Activated gamma-delta T cell treated with anti-CD3 and anti-CD28 coated beads, Interleukin-2, amount 50 U/mL, for 16 hours (primary cell): ENCODE measurements at places on chromosomes 2 and 18.

- DNase-seq, result no peak
Measured at GRCh38 chr18:50805732-50806131, 14.1 kb downstream of the MRO start.

GRCh38 chr2:120456867-120457266 is 110.9 kb downstream of the INHBB start:
- DNase-seq, result no peak

DNA sequence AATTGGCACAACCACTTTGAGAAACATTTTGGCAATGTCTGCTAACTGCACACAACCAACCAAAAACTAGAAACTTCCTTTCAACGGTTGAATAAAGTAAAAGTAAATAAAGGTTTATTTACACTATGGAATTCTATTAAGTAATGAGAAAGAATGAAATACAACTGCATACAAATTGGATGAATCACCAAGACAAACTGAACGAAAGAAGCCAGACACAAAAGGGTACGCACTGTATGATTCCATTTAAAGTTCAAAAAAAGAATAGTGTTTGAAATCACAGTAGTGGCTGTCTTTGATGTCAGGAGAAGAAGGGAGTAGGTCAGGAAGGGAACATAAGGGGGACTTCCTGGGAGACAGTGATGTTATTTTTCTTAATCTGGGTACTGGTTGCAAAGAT is 46.5 kb upstream of the SULT1C3 start:
- DNase-seq, result no peak

DNA sequence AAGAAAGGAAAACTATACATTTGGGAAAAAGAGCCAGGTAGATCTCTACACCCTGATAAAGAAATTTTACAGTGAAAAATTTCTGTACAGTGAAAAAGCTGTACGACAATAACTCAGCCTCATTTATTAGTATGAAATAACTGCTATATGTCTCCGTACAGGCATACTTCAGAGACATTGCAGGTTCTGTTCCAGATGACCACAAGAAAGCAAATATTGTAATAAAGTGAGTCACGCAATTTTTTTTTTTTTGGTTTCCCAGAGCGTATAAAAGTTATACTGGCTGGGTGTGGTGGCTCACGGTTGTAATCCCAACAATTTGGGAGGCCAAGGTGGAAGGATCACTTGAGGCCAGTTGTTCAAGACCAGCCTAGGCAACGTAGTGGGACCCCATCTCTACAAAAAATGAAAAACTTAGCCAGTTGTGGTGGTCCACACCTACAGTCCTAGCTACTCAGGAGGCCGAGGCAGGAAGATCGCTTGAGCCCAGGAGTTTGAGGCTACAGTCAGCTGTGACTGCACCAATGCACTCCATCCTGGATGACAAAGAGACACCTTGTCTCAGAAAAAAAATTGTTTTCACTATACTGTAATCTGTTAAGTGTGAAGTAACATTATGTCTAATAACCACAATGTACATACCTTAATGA is 28.2 kb upstream of the AMMECR1L start:
- no peak for DNase-seq

DNA sequence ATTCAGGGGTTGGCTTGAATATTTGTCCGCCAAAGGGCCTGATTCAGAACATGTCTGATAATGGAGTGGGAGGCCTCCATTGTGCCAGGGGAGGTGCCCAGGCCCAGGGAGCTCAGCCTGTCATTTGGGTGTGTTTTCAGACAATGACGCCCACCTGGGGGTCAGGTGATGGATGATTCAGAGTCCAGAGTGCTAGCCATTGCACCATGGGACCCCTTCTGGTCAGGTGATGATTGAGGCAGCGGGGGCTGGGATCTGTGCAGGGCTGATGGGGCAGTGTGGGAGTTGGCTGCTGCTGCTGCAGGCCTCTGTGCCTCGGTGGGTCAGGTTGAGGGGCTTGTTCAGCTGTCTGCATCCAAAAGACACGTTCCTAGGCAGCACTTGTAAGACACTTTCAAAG is 8.3 kb upstream of the ARHGEF4 start:
- no peak for DNase-seq

GRCh38 chr18:71437511-71437910 is 1106.6 kb downstream of the CBLN2 start:
- DNase-seq, result no peak

GRCh38 chr2:8496079-8496478 is 185.8 kb upstream of the ID2 start:
- DNase-seq, result no peak

GRCh38 chr2:233261819-233262555 is 10.5 kb downstream of the ATG16L1 start:
- no peak for DNase-seq

- DNase-seq, result no peak
Measured at GRCh38 chr2:230685178-230685577, 27.5 kb upstream of the CAB39 start.

DNA sequence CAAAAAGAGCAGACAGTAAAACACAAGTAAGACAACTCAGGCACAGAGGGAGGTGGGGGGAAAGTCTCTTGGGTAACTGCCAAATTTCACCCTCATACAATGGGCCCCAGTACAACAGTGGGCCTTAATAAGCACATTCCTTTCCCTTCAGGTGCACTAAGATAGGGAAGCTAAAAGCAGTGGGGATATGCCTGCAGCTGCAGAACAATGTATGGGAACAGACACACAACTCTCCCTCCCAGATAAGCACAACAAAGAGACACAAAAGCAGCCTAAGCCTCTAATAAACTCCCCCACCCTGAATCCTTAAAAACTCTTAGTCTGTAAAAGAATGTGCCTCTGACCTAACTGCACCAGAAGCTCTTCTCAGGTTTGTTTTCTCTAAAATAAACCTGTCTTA is 24.5 kb downstream of the GALNT14 start:
- no peak for DNase-seq

DNA sequence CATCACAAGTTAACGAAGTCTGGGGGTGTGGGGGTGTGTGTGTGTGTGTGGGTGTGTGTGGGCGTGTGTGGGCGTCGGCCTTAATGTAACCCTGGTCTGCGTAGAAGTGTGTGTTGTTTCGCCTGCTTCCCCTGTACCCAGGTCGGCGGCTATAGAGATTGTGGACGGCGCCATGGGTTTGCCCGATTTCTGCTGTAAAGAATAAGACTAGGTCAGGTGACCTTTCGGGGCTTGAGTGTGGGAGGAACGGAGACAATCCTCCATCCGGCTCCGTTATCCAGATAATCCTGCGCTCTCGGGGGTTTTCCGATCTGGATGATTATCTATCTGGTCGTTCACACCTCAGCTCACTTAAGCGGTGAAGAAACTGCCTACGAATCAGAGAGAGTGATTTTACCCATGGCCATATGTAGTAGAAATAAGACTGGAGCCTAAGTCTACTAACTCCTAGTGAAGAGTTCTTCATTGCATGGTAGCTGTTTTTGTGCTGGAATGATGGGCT is 543 bp downstream of the HADHB start:
- peak; percentile 33 for DNase-seq

- DNase-seq, result no peak
Measured at GRCh38 chr2:10019174-10019573, 24.2 kb upstream of the KLF11 start.

- no peak for DNase-seq
Measured at GRCh38 chr2:158776231-158776630, 18.9 kb upstream of the DAPL1 start.

DNA sequence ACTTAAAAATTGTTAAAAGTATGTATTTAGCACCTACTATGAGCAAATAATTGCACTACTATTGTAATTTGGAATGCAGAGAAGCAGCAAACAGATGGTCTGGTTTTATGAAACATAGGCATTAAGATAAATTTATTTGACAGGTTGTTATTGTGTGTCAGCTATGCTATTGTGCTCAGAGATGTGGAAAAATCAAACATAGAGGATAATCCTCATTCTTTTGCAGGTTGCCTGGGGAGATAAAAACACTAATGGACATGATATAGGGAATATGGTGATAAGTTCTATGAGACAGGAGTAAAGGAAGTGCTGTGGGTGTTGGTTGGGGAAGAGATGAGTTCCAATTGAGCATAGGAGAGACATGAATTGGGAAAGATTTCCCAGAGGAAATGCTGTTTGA is 71.3 kb downstream of the PPP1R1C start:
- no peak for DNase-seq

DNA sequence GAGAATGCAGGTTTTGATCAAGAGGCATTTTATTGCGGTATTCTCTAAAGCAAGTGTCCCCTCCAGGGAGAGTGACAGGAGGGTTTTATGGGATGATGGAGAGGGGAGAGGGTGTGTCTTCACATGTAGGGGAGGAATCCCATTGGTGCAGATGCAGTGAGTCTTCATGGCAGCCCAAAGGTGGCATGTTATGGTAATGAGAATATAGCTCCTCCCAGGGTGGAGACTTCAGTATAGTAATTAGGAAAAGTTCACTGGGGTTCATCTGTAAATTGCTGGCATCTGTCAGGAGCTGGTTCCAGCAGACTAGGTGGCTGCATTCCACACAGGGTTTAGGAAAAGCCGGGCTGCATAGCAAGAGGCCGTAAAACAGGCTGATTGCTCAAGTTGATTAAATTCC is 230.7 kb upstream of the CCDC68 start:
- DNase-seq, result no peak

DNA sequence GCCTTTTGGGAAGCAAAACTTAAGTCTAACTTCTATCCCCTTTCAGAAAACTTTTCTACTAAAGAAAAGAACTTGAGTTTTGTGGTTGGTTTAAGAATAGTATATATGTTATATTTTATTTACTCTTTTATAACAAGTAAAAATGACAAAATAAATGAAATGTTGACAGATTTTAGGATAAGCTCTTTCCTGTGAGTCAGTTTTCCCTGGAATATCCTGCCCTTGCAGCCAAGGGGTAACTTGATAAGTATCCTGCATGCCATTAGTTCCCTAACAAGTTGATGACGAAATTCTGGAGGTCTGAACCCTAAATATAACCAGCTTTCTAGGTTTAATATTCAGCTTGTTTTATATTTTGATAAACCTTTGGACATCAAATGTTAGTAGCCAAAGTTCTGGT is 7.3 kb upstream of the HTR2B start:
- no peak for DNase-seq

- DNase-seq, result no peak
Measured at GRCh38 chr18:32289483-32290075, 99.7 kb downstream of the MEP1B start.

DNA sequence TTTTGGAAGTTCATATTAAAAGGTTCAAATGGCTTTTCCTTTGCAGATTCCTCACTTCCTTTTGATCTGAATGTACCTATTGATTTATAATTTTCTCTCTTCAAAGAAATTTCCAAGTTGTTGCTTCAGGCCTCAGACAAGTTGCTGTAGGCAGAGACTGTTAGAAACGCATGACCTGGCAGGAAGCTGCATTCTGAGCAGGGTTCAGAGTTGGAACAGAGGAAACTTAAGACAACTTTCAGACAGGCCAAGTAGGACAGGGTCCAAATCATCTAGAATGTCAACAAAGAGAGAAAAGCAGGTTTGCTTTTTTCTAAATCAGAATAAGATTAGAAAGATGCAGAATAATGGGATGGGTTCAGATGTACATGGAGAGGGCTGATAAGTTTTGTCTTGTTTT is 416.3 kb downstream of the LRP1B start:
- DNase-seq, result no peak

DNA sequence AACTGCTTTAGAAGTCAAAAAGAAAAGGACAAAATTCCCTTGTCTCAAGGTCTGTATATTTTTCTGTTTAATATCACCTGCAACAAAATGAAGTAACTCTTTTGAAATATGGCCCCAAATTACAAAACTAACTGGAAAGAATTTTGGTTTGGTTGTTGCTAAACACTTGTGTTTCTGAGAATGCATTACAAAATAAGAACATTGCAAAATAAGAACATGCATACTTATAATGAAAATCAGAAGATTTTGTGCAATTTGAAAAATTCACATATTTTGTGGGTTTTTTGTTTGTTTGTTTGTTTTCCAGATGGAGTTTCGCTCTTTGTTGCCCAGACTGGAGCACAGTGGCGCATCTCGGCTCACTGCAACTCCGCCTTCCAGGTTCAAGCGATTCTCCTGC is 21.8 kb downstream of the NDUFB3 start:
- no peak for DNase-seq

DNA sequence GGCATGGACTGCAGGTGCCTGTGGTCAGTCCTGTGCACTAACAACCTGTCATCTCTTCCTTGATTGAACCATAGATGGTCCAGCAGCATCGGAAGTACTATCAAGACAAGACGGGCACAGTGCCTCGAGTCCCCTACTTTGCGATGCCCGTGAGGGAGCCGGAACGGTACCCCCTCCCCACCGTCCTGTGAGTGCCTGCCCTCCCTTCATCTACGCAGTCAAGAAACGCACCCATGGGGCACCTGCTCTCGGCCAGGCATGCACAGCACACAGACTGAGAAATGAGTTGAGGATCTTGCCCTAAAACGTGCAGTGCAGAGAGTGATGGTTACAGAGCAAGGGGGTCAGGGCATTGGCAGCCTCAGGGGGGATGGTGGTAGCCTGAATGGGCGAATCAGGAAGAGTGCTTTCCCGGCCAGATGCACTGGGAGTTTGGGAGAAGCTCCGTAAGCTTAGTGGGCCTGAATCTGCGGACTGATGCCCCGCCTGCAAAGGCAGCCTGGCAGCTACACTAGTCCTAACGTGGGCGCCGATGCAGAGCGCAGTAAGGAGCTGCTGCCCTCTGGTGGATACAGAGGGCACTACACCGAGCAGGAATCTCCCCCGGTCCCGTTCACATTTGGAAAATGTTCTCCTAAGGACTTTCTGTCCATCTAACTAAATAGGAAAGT is 63.6 kb downstream of the CIB4 start:
- DNase-seq, result peak; percentile 42

DNA sequence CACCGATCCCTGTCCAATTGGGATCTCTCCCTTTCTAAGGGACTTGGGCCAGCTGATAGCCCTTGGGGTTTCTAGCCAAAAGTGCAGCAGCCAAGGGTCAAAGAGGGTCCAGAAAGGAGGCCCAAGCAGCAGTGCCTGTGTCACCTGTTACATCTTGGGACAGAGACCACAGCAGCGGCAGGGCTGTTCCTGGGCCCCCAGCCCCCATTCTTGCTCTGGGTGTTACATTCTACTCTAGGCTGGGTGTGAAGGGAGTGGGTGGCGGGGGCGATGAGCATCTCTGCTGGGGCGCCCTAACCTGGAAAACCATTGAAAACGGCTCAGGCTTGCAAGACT is 1.2 kb downstream of the PAX3 start:
- no peak for DNase-seq

- peak; percentile 36 for DNase-seq
Measured at GRCh38 chr2:230956827-230957755, 32.0 kb upstream of the GPR55 start.

DNA sequence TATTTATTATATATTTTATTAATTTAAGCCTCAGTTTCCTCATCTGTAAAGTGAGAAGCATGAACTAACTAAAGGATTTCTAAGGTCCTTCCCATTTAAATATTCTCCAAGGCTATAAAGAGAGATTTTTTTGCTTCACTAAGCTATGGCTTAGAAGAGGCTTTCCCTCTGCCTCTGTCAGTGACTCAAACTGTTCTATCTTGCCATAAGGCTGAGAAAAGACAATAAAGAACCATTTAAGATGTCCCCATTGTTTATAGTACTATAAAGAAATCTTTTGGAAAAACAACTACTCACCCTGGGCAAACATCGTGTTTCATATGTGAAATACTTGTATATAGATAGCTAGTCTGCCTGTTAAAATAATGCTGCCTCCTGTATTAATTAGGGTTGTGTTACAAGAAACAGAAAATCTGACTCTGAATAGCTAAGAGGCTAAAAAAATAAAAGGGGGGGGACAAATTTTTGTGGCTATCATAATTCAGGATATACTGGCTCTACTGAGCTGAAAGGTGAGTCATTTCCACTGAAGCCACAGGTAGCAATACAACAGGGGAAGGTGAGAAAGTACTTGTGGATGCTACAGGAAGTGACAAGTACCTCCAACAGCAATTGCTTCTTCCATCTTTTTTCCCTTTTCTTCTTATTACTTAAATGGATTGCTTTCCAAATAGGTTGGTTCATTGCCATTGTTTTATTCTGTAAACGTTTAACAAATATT is 25.4 kb downstream of the EPHA4 start:
- no peak for DNase-seq
